ENCODE measurements at places on chromosomes 7 and 10. TPM values are rescaled to one million over a fixed set of nuclear protein-coding genes. Genes with fewer than 3 reads are reported as not detected.

The ASZ1 gene
- not detected for total RNA-seq

- H3K27ac ChIP-seq: peak overlapping the region; percentile 85
- peaks cover 42% of the 10 kb centered on the region for H3K4me1 ChIP-seq
- H3K4me3 ChIP-seq: peak overlapping the region; percentile 29
- H3K36me3 ChIP-seq: peaks cover 18% of the 10 kb centered on the region
These were observed 27.8 kb downstream of the STN1 start for GRCh38 chr10:103890194-103890658.

GRCh38 chr7:101767544-101767943 is 49.9 kb upstream of the CUX1 start:
- H3K36me3 ChIP-seq: no peaks in the 10 kb centered on the region
- no peak for DNase-seq
- H3K4me1 ChIP-seq: no peaks in the 10 kb centered on the region
- H3K4me3 ChIP-seq: no peak overlapping the region
- H3K27ac ChIP-seq: no peak overlapping the region

GRCh38 chr10:7622969-7623368 is 43.8 kb downstream of the ITIH5 start:
- H3K27me3 ChIP-seq: peaks cover 22% of the 10 kb centered on the region
- no peak for DNase-seq
- H3K27ac ChIP-seq: no peak overlapping the region
- no peaks in the 10 kb centered on the region for H3K36me3 ChIP-seq
- no peak overlapping the region for H3K4me3 ChIP-seq

- DNase-seq: no peak
- peaks cover 38% of the 10 kb centered on the region for H3K4me1 ChIP-seq
- no peak overlapping the region for H3K4me3 ChIP-seq
- no peak overlapping the region for H3K27ac ChIP-seq
- H3K36me3 ChIP-seq: no peaks in the 10 kb centered on the region
- H3K27me3 ChIP-seq: no peaks in the 10 kb centered on the region
These were observed 114.9 kb upstream of the NANOS1 start for GRCh38 chr10:118914629-118915028.

- H3K4me1 ChIP-seq: no peaks in the 10 kb centered on the region
- no peaks in the 10 kb centered on the region for H3K27me3 ChIP-seq
- H3K4me3 ChIP-seq: no peak overlapping the region
- no peak overlapping the region for H3K27ac ChIP-seq
These were observed 64.2 kb downstream of the CNNM2 start for GRCh38 chr10:102982296-102982695.

GRCh38 chr10:132693676-132694075 is 92.3 kb downstream of the NKX6-2 start:
- H3K36me3 ChIP-seq: no peaks in the 10 kb centered on the region
- H3K27me3 ChIP-seq: no peaks in the 10 kb centered on the region
- no peaks in the 10 kb centered on the region for H3K4me1 ChIP-seq
- DNase-seq: no peak
- H3K27ac ChIP-seq: no peak overlapping the region

- H3K4me3 ChIP-seq: no peak overlapping the region
- H3K27me3 ChIP-seq: no peaks in the 10 kb centered on the region
- H3K27ac ChIP-seq: no peak overlapping the region
- H3K4me1 ChIP-seq: no peaks in the 10 kb centered on the region
- DNase-seq: no peak
- peaks cover 12% of the 10 kb centered on the region for H3K36me3 ChIP-seq
These were observed 29.5 kb downstream of the PLEKHA8 start for GRCh38 chr7:30057741-30058140.

All from Calu3 (cell line).